ENCODE measurements at places on chromosomes 16 and 17. TPM values are rescaled to one million over a fixed set of nuclear protein-coding genes. Genes with fewer than 3 reads are reported as not detected.
A peak's percentile ranks its signal among the peaks of the same experiment; 100 is the strongest.

DNA sequence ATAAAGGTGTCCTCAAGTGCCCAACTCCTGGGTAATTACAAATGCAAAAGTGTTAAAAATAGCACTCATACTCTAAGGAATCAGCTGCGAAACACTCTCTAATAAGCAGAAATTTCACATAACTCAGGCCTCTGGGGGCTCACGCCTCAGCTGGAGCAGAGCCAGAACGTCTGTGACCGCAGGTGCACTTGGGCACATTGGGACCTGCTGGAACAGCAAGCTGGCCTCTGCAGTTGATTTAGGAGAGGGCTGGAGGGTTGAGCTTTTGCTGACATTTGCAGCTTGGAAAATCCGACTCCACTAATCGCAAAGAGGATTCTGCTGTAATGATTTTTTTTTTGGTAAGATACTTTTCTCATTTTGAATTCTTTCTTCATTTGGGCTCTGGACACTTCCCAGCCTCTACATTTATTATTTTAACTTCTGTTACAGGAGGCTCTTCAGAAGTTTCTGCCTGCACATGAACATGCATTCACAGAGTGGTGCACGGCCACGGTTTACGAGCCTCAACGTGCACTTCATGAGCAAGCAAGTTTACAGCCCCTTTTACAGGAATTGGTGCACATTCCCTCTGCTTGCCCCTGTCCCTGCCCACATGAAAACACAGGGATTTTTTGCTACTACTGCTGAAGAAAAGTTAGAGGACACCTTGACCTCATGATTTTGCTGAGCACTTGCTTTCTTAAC, 4.1 kb upstream of the SNTB2 start:
- DNase-seq = peak; percentile 38

- peak; percentile 65 for DNase-seq
Measured at GRCh38 chr16:73058616-73059409, 10.9 kb upstream of the ZFHX3 start.

- DNase-seq = no peak
Measured at GRCh38 chr16:86640265-86640843, 62.0 kb downstream of the FOXL1 start.

DNA sequence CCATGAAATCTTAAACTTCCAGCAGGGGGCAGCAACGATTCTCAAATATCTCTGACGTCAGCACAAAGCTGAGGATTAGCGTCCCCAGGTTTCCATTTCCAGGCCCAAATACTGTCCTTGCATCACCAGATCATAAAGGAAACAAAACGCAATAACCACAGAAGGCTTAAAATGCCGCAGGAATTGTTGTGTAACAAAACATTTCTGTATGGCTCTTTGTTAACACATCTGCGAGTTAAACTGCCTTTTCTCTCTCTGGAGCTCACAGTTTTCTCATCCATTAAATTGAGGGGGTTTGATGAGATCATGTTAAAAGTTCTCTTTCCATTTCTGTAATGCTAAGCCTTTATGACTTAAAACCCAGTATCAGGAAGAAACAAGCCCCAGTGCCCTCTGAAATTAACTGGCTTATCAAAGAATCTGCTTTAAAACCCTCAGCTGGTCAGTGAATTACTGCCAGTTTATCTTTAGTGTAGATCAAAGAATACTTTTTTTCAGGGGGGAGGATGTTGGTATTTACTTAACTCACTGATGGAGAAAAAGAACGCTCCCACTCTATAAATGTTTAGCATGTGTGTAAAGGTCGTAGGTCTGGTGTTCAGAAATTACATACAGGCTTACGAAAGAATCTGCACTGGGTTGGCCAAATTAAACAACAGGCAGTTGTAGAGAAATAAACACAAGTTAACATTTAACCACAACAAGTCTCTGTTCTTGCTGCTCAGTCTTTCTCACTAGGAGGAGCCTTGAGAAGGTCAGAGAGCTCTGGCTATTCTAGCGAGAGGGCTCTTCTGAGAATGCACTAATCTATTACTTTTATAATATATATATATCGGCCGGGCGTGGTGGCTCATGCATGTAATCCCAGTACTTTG, 10.6 kb upstream of the TERF2 start:
- no peak for DNase-seq

DNA sequence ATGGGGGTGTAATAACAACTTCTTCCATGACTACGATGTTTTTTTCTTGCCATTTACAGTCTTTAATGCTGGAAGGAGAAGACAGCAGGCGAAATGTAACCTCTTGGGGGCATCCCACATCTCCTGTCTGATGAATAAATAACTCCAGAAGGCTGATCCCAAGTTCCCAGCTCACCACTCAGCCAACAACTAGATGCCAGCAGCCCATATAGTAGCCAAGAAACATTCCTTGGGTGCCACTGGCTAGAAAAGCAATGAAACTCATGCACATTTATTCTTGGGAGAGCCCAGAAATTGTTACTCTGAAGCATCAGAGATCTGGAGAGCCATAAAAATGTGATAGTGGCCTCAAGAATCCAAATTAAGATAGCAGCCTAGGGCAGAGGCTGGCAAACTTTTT, 22.7 kb upstream of the TMEM101 start:
- DNase-seq = no peak

The TEX2 gene
- 14.0 TPM for polyA plus RNA-seq

Data from kidney (tissue), 22 donors.